Right hindlimb (tissue), 1 donor: ENCODE measurements at places on chromosomes 3 and 15.

DNA sequence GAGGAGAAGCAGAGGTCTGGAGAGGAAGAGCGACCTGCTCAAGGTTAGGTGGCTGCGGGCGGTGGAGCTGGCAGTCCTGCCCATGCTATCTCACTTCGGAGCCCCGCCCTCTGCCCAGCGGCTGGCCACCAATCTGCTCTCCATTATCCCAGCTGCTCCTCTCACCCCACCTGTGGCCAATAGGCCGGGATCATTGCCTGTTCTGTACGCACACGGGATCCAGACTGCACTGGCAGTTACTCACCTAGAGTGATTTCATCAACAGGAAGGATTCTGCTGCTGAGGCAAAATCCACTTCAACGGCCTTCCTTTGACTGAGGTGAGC is 100.6 kb downstream of the TLE3 start:
- DNase-seq: no peak

GRCh38 chr15:42138411-42138810 is 18.0 kb downstream of the PLA2G4F start:
- no peak for DNase-seq

DNA sequence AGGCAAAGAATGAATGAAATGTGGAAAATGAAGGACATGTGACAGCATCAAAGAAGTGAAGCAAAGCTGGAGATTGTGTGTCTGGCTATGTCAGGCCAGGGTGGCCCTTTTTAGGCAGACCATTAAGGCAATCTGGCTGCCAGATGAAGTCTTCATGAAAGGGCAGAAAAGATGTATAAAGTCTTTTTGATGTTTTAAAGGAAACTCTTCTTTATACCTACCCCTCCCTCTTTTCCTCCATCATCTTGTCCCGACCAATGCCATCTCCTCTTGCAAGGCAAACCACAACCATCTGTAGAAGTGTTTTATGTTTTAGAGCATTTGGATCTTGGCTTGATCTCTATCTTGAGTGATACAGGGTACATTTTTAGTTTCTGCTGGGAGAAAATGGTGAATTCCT is 259.2 kb downstream of the LSAMP start:
- no peak for DNase-seq

GRCh38 chr15:71506946-71507345 is 303.4 kb upstream of the NR2E3 start:
- no peak for DNase-seq

GRCh38 chr3:16740515-16740914 is 135.3 kb upstream of the DAZL start:
- no peak for DNase-seq

GRCh38 chr3:175273573-175273972 is 414.4 kb downstream of the NAALADL2 start:
- no peak for DNase-seq

- DNase-seq: no peak
These were observed 1.6 kb downstream of the RARB start for GRCh38 chr3:25429361-25430286.

DNA sequence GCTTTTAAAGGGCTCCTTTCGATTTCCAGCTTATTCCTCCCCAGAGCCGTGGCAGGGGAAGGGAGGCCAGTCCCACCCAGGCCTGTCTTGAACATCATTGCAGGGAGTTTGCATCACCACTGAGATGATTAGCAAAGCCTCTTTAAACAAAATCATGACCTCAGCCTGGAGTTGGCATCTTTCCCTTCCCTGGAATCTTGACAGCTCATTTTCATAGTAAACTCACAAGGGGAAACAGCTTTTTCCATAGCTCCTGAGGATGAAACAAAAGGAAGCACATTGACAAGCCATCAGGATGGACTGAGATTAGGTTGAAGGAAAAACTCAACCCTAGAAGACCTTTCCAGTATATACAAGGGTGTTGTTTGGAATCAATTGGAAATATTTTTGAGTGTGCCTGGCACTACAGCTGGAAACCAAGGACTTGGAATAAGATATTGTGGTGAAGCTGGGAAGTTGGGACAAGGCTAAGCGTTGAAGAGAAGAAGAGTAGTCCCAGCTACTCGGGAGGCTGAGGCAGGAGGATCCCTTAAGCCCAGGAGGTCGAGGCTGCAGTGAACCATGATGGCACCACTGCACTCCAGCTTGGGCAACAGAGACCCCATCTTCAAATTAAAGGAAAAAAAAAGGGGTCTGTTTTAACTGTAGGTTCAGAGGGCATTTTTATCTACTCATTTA is 3.1 kb upstream of the LARP6 start:
- peak; percentile 81 for DNase-seq

- DNase-seq: no peak
These were observed 9.7 kb upstream of the SLC6A20 start for GRCh38 chr3:45806072-45806471.

DNA sequence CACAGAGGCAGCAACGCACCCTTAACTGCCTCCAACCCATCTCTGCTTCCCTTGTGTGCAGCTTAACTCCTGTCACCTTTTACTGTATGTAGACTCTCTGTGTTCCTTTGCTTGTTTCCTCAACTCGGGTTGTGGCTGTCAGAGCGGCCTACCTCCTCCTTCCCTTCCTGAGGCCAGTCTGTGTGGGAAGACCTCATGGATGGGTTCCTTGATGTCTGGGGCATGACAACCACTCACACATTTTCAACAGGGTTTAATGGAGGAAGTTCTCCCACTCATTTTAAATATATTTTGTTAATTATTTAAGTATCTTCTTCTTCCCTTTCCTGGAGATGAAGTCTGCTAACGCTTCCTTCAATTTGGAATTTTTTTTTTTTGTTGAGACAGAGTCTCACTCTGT is 1.8 kb upstream of the CSPG5 start:
- DNase-seq: no peak

GRCh38 chr3:195175476-195176337 is 95.3 kb downstream of the XXYLT1 start:
- DNase-seq: no peak

- DNase-seq: no peak
These were observed 138.5 kb upstream of the HES1 start for GRCh38 chr3:193997228-193998122.

DNA sequence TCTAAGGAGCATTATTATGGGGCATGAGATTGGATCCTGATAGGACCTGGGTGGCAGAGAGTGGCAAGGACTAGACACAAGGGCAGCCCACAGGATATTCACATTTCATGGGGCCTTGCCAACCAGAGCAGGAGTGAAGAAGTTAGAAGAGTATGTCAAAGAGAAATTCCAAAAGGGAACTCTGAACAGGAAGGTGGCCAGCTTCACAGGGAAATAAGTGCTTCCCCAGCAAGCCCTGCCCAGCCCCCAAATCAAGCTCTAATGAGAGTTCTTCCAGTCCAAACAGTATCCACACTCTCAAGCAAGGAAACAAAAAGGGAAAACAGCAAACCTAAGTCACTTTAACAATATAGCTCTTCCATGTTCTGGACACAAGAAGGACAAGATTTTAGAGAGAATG is 130.2 kb upstream of the COL8A1 start:
- no peak for DNase-seq

GRCh38 chr3:112776836-112777235 is 69.8 kb downstream of the CD200R1L start:
- DNase-seq: no peak

- DNase-seq: no peak
These were observed 299.8 kb upstream of the THBS1 start for GRCh38 chr15:39281094-39281493.

- DNase-seq: no peak
These were observed 11.2 kb downstream of the SOX2 start for GRCh38 chr3:181722766-181723425.

- DNase-seq: no peak
These were observed 182.0 kb downstream of the FGF12 start for GRCh38 chr3:192545333-192545732.

DNA sequence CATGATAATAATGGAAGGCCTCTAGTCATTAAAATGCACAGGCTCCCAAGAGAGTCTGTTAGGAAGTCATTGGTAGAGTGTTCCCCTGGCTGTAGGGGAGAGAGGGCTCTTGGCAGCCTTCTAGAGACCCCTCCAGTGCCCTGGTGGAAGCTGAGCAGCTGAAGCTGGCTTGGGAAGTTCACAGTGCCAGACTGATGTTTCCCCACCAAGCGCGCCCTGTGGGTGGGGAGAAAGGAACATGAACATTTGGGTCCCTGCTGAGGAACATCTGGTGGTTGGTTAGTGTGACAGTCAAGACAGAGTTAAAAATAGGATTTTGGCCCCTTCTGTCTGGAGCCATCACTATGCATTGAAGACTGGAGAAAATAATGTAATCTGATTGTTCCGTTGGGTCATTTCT is 37.1 kb upstream of the RGMA start:
- peak; percentile 73 for DNase-seq

GRCh38 chr3:150691414-150692040 is 12.2 kb downstream of the ERICH6 start:
- DNase-seq: no peak

DNA sequence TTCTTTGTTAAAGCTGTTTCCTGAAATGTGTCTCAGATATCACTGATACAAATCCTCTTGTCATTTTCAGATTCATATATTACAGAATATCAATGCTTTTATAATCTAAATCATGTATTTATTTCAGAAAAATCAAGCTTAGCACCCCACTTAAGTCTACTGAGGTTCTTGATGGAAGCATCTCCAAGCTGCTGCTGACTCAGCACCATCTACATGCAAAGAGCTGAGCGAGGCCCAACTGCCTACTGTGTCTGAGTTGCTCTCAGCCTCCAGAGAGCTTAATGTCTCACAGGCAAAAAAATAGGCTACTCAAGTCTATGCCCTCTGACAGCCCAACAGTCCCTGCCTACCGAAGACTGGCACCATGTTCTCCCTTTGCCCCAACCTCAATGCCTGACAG is 29.2 kb upstream of the STIMATE start:
- no peak for DNase-seq

GRCh38 chr3:156368189-156368588 is 186.7 kb downstream of the SSR3 start:
- DNase-seq: no peak
